ENCODE measurements at places on chromosomes 2 and 18.

DNA sequence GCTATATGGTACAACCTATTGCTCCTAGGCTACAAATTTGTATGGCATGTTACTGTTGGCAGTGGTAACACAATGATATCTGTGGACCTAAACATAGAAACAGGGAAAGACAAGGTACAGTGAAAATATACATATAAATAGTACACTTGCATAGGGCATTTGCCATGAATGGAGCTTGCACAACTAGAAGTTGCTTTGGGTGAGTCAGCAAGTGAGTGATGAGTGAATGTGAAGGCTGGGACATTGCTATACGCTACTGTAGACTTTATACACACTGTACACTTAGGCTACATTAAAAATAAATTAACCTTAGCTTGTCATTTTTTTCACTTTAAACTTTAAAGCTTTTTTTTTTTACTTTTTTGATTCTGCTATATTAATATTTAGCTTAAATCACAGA, 500.0 kb upstream of the SETBP1 start:
- DNase-seq = no peak

GRCh38 chr2:28929581-28929980, 35.1 kb downstream of the WDR43 start:
- DNase-seq = no peak

- DNase-seq = no peak
Observed at GRCh38 chr2:70141902-70142589, 48.8 kb downstream of the C2orf42 start.

DNA sequence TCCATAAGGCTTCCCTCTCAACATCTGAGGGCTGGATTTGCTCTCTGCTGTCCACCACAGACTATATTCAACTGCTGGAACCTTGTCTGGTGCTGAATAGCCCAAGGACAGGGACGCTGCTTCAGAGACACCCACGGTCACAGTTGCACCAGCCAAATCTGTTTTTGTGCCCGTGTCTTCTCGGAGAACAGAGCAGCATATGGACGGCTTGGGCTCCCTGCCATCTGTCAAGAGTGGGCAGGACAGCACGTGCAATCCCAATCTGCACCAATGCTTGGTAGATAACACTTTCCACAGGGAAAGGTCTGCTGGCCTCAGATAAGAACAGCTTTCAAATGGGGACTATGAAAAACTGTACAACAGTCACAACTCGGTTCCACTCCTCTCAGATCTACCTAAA, 466.1 kb downstream of the TGIF1 start:
- no peak for DNase-seq

DNA sequence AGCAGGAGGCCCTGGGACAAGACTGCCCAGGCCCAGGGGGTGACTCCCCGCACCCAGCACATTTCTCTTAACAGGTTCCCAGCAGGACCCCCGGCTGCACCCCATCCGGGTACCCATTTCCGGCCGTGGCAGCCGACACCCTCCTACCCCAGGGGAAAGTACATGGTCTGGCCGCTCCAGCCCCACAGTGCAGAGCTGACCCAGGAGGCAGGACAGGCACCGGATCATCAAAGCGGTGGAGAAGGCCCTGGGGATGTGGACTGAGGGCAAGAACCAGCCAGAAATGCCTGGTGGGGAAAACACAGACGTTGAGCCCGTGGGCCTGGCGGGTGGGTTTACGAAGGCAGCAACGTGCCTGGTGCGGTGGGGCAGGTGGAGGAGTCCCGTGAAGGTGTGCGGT, 79.5 kb upstream of the GPC1 start:
- no peak for DNase-seq

- no peak for DNase-seq
Observed at GRCh38 chr2:111617299-111618225, 266.4 kb downstream of the ANAPC1 start.

DNA sequence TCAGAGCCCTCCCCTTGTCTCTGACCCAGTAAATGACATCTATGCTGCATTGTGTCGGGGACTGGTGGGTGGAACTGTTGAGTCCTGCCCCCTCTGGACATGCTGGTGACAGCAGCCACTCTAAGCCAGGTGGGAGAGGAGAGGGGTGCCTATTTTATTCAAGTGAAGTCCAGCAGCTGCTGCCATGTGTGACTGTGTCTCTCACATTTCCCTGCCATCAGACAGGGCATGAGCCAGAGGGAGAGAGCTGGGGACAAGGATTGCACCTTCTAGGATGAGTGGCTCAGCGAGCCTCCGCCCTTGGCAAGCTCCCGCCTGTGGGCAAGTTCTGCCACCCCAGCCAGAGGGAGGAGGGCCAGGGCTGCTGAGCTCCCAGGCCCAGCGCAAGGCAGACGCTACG, 13.7 kb downstream of the NGEF start:
- DNase-seq = no peak

GRCh38 chr18:50819027-50819727, 639 bp downstream of the MRO start:
- DNase-seq = no peak

DNA sequence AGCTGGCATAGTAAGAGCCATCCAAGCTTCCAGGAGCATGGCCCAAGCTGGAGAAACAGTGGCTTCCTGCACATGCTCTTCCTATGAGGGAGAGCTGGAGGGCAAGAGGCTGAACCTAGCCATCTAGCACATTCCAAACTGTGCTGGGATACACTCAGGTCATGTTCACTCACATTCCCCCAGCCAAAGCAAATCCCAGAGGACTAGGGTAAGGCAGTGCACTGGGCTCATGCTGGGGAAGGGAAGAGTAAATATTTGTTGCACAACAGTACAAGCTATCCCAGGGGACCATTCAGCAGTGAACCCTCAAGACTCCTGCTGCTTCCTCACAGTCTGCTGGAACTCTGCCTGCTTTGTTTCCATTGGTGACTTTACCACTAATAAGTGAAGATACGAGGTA, 20.7 kb upstream of the GYPC start:
- no peak for DNase-seq

GRCh38 chr2:9769171-9770005, 73.9 kb upstream of the TAF1B start:
- no peak for DNase-seq

GRCh38 chr2:142031656-142032055, 99.2 kb downstream of the LRP1B start:
- DNase-seq = no peak

- no peak for DNase-seq
Observed at GRCh38 chr2:17251171-17251570, 267.1 kb downstream of the RAD51AP2 start.

DNA sequence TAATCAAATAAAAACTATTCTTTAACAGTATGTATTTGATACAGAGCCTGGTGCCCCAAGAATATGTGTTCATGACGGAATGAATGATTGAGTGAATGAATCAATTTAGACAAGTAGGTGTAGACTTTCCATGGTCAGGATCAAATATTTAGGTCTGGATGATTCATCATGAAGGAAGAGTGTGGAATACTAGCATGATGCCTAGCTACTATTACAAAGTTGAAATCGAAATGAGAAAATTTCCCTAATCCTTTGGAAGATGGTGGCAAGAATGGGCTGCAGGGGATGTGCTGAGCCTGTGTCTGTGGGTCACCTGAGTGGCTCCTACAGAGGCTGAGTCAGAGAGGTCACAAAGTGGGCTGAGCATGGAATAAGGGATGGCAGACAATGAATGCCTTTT, 3.1 kb upstream of the MALT1 start:
- no peak for DNase-seq

Data from GM18507 (cell line).